ENCODE measurements at places on chromosomes 13 and 19. TPM values are rescaled to one million over a fixed set of nuclear protein-coding genes. Genes with fewer than 3 reads are reported as not detected.

Gene FFAR1
- total RNA-seq = 0.43 TPM

Gene GAPDHS
- total RNA-seq = not detected

Gene RDH8
- total RNA-seq = not detected

Gene KEAP1
- 60.9 TPM for total RNA-seq

Gene ZIM2
- total RNA-seq = not detected
